Heart right ventricle (tissue), 16 donors: ENCODE measurements at places on chromosomes 1 and 21. TPM values are rescaled to one million over a fixed set of nuclear protein-coding genes. Genes with fewer than 3 reads are reported as not detected.

DNA sequence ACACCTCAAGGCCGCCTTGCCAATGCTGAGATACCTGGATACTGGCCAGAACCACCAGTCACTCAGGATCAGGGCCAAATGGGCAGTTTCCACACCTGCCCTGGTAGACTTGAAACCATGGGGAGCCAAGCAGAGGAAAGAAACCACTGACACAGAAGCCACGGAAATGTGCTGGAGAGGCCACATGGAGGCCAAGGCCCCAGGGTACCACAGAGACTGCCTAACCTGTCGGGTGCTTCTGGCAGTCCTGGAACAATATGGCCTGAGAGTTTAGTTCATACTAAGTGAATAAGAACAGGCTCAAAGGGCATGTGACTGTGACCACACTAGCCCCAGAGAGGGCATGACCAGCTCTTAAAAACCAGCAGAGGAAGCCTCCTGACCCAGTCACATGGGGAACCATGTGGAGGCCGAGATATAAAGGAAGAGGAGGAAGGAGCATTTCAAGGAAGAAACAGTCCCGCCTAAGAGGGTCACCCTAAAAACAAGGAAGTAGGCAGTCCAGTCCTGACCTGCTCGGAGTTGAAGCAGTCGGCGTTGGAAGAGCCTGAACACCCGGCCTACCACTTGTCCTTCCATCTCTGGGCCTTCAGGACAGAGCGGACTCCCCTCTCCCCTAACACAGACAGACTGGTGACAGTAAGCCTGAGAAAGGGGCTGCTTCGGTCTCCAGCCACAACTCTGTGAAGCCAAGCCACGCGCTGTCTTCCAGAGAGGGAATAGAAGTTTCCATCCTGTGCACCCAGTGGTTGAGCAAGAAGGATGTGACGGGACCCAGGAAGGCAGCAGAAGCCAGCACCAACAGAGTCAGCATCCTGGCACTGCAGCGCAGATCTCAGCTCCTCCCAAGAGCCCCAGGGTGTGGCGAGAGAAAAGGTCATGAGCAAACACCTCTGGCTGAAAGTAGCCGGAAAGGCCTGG, at the start of gene DENND2D:
Gene DENND2D, minus strand, starts transcription at position 766 of the 921 bp plus-strand sequence. Its CDS starts 187 bp downstream, at position 579.
- H3K27ac ChIP-seq, result no peak within 1 kb of the TSS
- DNase-seq, result peak; percentile 43
- H3K27me3 ChIP-seq, result peaks cover 15% of the 10 kb centered on the region
- H3K4me3 ChIP-seq, result no peak within 1 kb of the TSS
- H3K4me1 ChIP-seq, result peaks cover 9% of the 10 kb centered on the region

- peaks cover 31% of the 10 kb centered on the region for H3K4me1 ChIP-seq
- H3K36me3 ChIP-seq, result peaks cover 4% of the 10 kb centered on the region
- H3K27ac ChIP-seq, result no peak overlapping the region
Measured at GRCh38 chr1:12411747-12412146, 181.9 kb downstream of the VPS13D start.

The SPRR2E gene
- not detected for total RNA-seq

The PDZK1IP1 gene
- total RNA-seq, result not detected

- no peak overlapping the region for H3K4me3 ChIP-seq
- no peaks in the 10 kb centered on the region for H3K36me3 ChIP-seq
- no peaks in the 10 kb centered on the region for H3K27me3 ChIP-seq
- DNase-seq, result no peak
- peaks cover 29% of the 10 kb centered on the region for H3K4me1 ChIP-seq
Measured at GRCh38 chr1:117363571-117364048, 3.6 kb upstream of the MAN1A2 start.

- H3K27me3 ChIP-seq, result no peaks in the 10 kb centered on the region
- no peak overlapping the region for H3K27ac ChIP-seq
Measured at GRCh38 chr1:208027861-208028260, 116.9 kb upstream of the CD34 start.

- no peaks in the 10 kb centered on the region for H3K36me3 ChIP-seq
- DNase-seq, result peak; percentile 49
- no peak overlapping the region for H3K27ac ChIP-seq
- H3K27me3 ChIP-seq, result peaks cover 13% of the 10 kb centered on the region
Measured at GRCh38 chr1:160951443-160952128, 3.0 kb downstream of the ITLN2 start.

The EYA3 gene
- total RNA-seq, result 15.8 TPM

- DNase-seq, result no peak
- peaks cover 27% of the 10 kb centered on the region for H3K27me3 ChIP-seq
- no peak overlapping the region for H3K4me3 ChIP-seq
- peaks cover 78% of the 10 kb centered on the region for H3K4me1 ChIP-seq
- H3K36me3 ChIP-seq, result no peaks in the 10 kb centered on the region
Measured at GRCh38 chr1:206466840-206467649, 3.2 kb upstream of the IKBKE start.

The LHX8 gene
- not detected for total RNA-seq

DNA sequence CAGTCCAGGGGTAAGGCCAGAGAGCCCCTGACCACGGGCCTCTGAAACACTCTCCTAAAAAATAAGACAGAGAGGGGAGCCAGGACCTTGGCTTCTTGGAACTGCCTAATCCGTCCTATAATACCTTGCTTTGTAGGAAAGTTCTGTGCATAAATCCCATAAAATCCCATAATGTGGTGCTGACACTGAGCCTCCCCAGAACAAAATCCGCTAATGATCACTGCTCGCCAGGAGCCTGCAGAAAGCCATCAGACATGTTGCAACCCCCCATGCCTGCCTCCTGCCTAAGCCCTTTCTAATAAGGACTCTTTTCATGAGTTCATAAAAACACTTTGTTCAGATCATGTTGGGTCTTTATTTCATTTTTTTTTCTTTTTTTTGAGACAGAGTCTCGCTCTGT, 9.3 kb upstream of the DHRS3 start:
- peaks cover 9% of the 10 kb centered on the region for H3K4me1 ChIP-seq
- no peak overlapping the region for H3K27ac ChIP-seq
- DNase-seq, result no peak
- no peak overlapping the region for H3K4me3 ChIP-seq

The NLRP3 gene
- 0.70 TPM for total RNA-seq

The CCDC181 gene
- total RNA-seq, result 0.77 TPM

The TNNI3K gene
- 99.7 TPM for total RNA-seq

The NOS1AP gene
- total RNA-seq, result 3.7 TPM

DNA sequence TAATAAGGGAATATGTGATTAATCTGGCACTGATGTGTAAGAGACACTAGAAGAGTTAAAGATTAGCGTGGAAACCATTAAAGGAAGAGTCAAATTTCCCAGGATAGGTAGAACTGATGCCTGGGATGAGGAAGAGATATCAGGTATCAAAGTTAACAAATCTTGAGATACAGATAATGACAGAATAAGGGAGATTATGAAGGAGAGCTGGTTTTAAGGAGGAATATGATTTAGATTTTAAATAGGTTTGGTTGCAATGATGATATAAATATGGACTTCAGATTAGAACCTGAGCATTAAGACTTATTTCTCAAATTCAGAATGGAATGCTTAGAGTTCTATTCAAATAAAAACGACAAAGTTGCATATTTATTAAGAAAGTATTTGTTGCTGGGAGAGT, 26.2 kb downstream of the MAGI3 start:
- no peaks in the 10 kb centered on the region for H3K4me1 ChIP-seq
- no peak for DNase-seq
- no peaks in the 10 kb centered on the region for H3K36me3 ChIP-seq
- no peak overlapping the region for H3K27ac ChIP-seq
- no peak overlapping the region for H3K4me3 ChIP-seq

GRCh38 chr1:32539584-32540571, 651 bp downstream of the ZBTB8A start:
- H3K4me3 ChIP-seq, result peak overlapping the region; percentile 67
- no peaks in the 10 kb centered on the region for H3K36me3 ChIP-seq
- peaks cover 32% of the 10 kb centered on the region for H3K27me3 ChIP-seq
- H3K27ac ChIP-seq, result peak overlapping the region; percentile 53
- DNase-seq, result peak; percentile 6

The AQP10 gene
- total RNA-seq, result 0.12 TPM
